CD4-positive, alpha-beta T cell treated with Interleukin-17A for 1 hour (primary cell): ENCODE measurements at places on chromosomes 7 and 10.
A peak's percentile ranks its signal among the peaks of the same experiment; 100 is the strongest.

DNA sequence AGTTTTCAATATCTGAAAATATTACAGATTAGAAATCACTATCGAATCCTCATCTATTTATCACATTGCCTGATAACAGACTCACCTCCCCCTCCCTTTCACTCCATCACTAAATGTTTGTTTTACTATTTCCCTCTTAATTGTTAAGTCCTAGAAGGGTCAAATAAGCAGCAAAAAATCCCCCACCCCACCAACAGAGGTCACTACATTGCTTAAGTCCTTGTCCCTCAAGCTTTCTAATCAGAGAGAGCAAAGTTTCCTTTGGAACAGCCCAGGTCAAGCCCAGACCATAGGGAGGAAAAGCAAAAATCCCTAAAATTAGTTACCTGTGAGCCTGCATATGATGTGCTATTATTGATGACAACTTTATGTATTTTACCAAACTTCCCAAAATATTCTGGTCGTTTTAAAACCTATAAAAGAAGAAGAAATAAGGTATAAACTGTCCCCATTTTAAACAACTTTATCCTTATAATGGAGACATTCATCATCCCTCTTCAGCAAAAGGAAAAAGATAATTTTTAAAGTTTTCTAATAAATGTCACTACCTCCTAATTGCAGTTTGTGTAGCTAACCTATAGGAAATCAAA lies 95.0 kb downstream of the CNOT4 start:
- peak; percentile 30 for DNase-seq

DNA sequence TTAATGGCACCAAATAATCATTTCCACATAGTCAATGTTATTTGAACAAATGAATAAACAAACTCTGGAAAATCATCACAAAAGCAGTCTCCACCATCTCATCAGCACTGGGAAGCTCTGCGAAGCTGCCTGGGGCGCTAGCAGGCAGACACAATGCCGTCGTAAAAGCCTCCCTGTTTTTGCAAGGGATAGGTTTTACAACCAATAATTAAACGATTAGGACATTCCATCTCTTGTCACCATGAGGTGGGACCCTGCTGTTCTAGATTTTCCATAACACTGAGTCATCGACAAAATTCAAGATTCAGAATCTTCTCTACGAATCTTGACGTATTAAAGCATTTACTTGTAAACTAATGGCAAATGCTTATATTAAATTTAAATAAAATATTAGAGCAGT lies 172.8 kb upstream of the AKR1E2 start:
- DNase-seq = no peak

DNA sequence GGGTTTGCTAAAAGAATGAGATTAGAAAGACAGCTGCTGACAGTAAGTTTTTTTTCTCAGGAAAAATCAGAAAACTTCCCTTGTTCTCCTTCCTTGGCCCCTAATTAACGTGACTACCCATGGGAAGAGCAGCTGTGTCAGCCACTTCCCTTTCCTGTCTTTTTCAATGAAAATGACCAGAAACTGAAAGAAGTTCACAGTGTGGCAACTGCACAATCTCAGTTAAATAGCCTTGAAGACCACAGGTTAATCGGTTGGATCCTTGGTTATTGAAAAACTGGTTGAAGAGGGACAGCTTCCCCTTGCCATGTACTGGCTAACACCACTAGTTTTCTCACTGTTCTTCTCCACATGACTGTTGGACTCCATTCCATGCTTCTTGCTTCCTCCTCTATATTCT lies 148.8 kb upstream of the AGR3 start:
- no peak for DNase-seq

DNA sequence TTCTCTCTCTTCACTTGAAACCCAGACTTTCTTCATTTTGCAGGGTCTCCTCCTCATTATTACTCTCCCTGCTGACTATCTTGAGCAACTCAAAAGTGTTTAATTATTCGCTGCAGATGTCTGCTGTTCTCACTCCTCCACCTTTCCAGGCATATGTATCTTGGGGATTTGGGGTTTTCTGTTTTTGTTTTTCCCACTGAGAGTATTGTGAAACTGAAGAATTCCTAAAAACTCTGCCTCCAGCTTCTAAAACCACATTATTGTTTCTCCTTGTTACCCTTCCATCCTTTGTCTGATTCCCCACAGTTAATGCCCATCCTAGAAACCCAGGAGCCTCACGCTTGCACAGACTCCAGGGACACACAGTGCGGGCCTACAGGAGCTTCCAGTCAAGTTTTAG lies 51.3 kb downstream of the WNT2 start:
- no peak for DNase-seq

GRCh38 chr10:74521526-74521925 lies 304.9 kb upstream of the KAT6B start:
- DNase-seq = no peak

DNA sequence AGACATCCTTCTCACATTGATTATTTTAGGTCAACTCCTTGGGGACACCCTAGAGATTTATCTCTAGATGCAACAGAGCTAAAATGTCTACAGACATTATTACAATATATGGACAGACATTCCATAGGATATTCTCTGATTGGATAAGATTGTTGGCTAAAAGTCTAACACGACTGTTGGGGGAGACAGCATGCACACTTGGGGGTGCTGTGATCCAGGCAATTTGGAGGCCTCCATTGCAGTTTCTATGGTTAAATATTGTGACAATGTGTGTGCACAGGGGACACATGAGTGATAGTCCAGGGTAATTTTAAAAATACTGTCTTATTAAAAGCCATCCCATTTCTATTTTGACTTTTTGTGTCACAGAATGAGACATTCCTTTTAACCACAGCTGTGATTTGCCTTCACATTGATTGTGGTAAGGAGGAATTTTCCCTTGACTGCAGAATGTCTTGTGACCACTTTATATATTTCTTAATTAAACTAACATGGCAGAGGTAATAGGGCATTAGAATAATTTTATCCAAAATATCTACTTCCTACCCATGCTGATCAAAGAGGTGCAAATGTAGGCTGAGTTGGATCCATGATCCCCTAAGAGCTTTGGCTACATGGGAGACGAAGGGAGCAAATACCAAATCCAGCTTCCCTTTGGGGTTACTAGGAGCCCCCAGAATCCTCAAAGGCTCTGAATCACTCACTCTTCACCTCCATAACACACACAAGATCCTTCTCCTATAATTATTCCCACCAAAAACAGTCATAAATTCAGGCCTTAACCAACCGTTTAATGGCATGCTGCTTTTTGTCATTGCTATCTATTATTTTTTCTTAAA lies 7.3 kb downstream of the TFPI2 start:
- no peak for DNase-seq

- no peak for DNase-seq
Measured at GRCh38 chr7:111485701-111486380, 76.5 kb downstream of the IMMP2L start.

GRCh38 chr7:28977881-28978280 lies 19.8 kb upstream of the TRIL start:
- DNase-seq = no peak

GRCh38 chr7:44313621-44314031 lies 11.8 kb downstream of the CAMK2B start:
- DNase-seq = no peak

GRCh38 chr7:105752671-105753275 lies 123.6 kb downstream of the ATXN7L1 start:
- no peak for DNase-seq

- no peak for DNase-seq
Measured at GRCh38 chr7:91995391-91996105, 54.9 kb downstream of the AKAP9 start.

GRCh38 chr7:114789871-114790311 lies 132.0 kb upstream of the MDFIC start:
- no peak for DNase-seq

GRCh38 chr10:74988054-74988775 lies 123.2 kb upstream of the SAMD8 start:
- DNase-seq = no peak
